ENCODE measurements at places on chromosomes 11 and 22.

GRCh38 chr11:134572741-134573675 is 161.0 kb upstream of the B3GAT1 start:
- DNase-seq: no peak

GRCh38 chr22:32649515-32650200 is 151.8 kb upstream of the TIMP3 start:
- no peak for DNase-seq

- no peak for DNase-seq
Observed at GRCh38 chr11:121372671-121373429, 79.3 kb upstream of the SORL1 start.

DNA sequence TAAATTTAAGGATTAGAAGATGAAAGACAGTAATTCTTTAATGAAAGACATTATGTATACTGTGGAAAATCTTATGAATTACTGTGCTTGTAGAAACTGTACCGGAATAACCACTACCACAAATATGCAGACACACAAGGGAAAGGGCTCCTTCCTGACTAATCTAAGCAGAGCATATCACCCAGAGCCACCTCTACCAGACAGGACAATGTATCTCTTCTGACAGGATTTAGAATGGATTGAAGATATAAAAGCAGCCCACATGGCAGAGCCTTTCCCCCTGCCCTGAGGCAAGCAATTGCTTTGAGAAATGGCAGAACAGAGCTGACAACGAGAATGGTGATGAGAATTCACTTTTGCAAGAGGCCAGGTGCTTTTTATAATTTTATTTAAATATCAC is 144.1 kb downstream of the NOX4 start:
- DNase-seq: no peak

- no peak for DNase-seq
Observed at GRCh38 chr22:49869845-49870712, 16.4 kb downstream of the ZBED4 start.

DNA sequence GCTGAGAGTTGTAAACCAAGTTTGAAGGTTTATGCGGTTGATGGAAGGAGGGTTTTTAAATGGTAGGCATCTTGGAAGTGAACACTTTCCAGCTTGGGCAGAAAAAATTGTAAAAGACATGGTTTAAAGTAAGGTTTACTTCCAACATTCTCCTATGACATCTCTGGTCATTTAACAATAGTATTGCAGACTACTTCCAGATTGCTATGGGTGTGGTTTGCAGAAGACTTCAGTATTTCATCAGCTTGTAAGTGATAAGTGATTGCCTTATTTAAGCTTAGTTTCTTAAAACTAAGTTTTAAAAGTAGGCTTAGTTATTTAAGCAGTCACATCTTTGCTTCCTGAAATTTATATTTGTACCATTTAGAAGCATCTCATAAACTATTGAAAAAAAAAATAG is 7.2 kb upstream of the STT3A start:
- no peak for DNase-seq

GRCh38 chr11:11519184-11519583 is 102.6 kb downstream of the GALNT18 start:
- DNase-seq: no peak

- no peak for DNase-seq
Observed at GRCh38 chr11:74677131-74677530, 54.1 kb downstream of the CHRDL2 start.

GRCh38 chr11:116707161-116707629 is 65.6 kb downstream of the BUD13 start:
- no peak for DNase-seq

- no peak for DNase-seq
Observed at GRCh38 chr11:3004481-3004880, 12.4 kb upstream of the NAP1L4 start.

- no peak for DNase-seq
Observed at GRCh38 chr11:65108469-65109123, 3.1 kb upstream of the TM7SF2 start.

DNA sequence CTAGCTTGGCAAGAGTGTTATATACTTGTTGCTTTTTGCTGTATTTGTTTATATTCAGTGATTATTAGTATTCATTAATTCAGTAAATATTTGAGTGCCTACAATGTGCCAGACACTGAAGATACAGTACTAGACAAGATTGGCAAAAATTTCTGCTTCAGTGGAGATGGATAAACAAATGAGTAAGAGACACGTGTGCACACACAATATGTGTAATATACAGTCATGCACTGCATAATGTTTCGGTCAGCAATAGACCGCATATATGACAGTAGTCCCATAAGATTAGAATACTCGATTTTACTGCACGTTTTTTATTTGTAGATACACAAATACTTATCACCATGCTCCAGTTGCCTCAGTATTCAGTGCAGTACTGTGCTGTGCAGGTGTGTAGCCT is 104.9 kb upstream of the GAL start:
- DNase-seq: no peak

GRCh38 chr11:32602657-32603415 is 19.2 kb downstream of the EIF3M start:
- no peak for DNase-seq

DNA sequence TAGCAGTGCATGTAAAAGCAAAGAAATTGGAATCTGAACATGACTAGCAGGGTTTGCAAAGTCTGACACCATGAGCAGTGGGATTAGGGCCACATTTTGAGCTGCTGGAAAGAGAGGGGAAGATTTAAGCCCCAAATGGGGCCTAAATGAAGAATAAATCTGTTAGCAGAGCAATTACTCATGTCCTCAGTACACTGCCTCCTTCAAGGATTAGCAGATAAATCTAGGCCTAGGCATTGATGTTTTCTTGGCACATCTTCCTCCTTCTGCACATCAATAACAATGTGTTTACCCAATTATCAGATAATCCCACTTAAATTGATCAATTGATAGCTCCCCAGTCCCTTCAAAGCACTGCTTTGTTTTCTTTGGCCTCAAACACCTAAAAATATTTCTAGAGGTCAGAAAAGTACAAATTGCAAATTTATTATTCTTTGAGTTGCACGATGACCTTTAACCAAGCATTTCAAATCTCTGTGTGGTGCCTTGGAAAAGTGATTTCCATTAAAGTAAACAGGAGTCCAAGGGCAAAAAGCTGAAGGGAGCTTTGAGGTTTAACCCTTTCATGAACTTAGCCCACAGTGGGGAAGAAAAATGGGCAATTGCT is 514.7 kb upstream of the CHORDC1 start:
- no peak for DNase-seq

DNA sequence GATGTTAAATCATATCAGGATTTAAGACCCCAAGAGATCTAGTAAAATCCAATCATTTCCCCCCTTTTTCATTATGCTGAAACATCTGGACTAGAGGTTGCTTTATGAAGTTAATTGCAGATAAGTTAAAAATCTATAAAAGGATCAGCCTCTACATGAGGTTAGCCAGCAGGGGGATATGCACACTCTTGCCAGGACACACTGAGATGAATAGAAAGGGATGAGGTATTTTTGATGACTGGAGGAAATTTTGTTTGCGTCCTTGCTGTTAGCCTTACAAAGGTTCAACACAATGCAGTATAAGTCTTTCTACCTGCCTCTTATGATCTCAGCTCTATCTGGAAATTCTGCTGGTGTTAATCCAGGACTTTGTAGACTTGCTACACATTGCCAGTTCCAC is 1034.3 kb downstream of the LRRC4C start:
- no peak for DNase-seq

DNA sequence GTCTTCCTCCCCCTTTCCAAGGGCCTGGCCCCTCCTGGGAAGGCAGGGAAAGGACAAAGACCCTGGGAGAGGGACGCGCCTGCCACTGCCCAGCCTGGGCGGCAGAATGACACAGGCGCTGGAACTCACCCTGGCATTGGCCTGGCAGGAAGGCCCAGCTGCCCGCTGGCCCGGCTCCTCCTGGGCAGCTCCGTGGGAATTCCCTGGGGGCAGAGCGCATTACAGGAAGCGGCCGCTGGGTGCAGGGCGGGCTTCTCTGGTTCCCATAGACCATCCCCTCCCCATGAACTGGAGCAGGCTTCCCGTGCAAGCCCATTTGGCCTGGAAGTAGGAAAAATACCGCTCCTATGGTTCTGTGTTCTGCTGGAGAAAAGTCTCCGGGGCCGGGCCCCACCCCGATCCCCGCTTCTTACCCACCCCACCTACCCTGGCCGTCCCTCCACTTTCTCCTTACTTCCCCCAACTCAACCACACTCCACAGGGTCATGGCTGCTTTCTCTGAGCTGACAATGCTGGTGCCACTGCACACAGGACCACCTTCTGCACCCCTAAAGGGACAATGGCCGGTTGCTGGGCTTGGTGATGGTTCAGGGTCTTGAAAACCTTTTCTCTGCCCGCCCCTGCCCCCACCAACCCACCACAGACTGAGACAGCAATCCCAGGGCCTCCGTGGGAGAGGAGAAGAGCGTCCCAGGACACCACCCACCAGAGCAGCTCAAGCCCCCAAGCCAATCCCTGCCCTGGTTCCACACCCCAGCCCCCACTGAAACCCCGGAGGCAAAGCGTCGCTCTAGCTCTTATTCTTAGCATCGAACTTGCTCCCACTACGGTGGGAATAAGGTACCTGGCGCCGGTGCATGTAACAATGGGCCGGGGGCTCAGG is 58.9 kb downstream of the LINC01488 start:
- DNase-seq: no peak

DNA sequence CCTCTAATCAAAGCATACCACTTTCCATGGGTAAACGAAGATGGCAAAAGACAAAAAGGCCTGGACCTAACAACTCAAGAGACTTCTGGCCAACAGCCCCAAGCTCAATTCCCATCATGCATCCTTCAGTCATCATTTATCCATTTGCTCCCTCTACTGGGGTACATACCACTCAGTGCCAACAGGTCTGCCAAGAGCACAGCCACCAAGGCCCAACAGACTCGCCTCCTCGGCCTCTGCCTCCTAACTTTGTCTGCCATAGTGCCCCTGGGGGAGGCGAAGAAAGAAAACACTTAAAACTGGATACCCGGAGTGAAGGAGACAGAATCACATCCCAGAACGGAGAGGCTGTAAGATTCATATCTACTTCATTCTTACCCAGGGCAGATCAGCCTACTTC is 1.1 kb downstream of the HYOU1 start:
- no peak for DNase-seq

GRCh38 chr22:42184852-42185251 is 54.2 kb upstream of the CYP2D6 start:
- no peak for DNase-seq

- no peak for DNase-seq
Observed at GRCh38 chr11:92885600-92885999, 83.9 kb upstream of the MTNR1B start.

- peak; percentile 31 for DNase-seq
Observed at GRCh38 chr22:46542011-46542985, 4.9 kb upstream of the CELSR1 start.

DNA sequence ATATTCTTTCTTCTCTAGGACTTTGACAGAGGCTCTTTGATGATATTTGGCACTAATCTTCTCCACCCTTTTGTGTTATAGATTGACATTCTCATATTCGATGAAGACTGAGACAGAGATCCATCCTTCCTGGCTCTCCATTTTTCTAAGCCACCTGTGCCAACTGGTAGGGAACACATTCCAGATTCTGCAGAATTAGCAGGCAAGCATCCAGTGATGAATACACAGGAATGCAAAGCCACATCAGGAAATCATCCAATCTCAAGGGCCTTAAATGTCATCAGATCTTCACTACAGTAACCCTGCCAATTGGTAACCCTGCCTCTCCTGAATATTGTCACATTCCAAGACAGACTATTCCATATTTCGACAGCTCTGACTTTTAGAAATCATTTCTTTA is 718.4 kb upstream of the API5 start:
- no peak for DNase-seq

DNA sequence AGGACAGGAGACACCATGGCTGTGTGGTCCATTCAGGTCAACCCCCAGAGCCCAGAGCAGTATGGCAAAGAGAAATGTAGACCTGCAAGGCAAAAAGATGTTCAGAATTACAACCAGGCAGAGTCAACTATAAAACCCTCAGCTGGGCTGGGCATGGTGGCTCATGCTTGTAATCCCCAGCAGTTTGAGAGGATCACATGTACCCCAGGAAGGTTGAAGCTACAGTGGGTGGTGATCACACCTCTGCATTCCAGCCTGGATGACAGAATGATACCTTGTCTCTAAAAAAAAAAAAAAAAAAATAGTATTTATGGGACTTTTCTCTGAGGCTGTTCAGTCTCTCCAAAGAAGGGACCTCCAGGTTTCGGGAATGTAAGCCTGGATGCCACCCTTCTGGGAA is 18.4 kb upstream of the LDHA start:
- no peak for DNase-seq

GRCh38 chr11:22720457-22720856 is 54.0 kb downstream of the GAS2 start:
- DNase-seq: no peak

DNA sequence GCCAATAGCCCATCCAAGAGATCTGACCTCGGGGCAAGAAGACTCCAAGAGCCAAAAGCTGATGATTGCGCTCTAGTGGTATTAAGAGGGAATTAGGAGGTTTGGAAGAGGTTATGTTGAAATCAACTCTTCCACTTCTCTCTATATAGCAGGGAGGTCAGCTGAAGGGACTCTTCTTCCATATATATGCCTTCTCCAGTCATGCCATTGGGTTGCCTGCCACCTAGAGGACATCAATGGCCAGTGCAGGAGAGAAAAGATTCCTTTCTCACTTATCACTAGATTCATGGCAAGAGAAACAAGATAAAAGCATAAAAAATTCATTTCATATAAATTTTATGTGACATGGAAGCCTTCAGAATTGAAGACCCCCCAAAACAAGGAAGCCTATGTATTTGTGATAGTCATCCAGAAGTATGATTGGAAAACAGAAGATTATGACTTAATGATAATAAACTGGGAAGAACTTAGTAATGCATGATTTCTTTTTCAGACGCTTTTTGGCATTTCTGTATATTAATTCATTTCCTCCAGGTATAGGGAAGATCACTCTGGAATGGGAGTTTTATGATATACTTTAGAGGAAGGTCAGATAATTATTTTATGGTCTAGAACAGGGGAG is 435.1 kb upstream of the DDI1 start:
- DNase-seq: no peak

DNA sequence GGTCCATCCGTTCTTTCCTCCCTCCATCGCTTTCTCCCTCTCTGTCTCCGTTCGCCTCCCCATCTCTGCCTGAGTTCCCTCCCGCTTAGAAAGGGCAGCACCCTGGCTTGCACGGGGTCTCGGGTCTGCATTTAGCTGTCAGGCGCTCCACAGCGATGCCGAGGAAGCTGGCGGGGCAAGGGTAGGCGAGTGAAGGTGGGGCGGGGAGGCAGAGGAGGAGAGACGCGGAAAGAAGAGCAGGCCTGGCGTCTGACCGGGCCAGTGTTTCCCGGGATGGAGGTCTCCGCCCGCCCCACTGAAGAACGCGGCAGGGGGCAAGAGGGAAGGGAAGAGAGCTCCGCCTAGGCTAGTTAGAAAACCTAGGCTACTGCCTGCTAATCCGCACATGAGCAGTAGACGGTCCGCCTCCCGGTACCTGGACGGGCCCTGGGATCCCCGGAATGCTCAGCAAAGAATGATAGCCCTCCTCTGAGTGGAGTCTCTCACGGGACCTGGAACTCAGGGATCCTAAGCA is 3922.5 kb upstream of the OR11H1 start:
- DNase-seq: no peak

- no peak for DNase-seq
Observed at GRCh38 chr11:34433899-34434298, 4.8 kb upstream of the CAT start.

Measured in activated CD8-positive, alpha-beta memory T cell treated with anti-CD3 and anti-CD28 coated beads for 4 hours (primary cell).